Upper lobe of left lung (tissue), 6 donors: ENCODE measurements at places on chromosomes 12 and 14. TPM values are rescaled to one million over a fixed set of nuclear protein-coding genes. Genes with fewer than 3 reads are reported as not detected.

DNA sequence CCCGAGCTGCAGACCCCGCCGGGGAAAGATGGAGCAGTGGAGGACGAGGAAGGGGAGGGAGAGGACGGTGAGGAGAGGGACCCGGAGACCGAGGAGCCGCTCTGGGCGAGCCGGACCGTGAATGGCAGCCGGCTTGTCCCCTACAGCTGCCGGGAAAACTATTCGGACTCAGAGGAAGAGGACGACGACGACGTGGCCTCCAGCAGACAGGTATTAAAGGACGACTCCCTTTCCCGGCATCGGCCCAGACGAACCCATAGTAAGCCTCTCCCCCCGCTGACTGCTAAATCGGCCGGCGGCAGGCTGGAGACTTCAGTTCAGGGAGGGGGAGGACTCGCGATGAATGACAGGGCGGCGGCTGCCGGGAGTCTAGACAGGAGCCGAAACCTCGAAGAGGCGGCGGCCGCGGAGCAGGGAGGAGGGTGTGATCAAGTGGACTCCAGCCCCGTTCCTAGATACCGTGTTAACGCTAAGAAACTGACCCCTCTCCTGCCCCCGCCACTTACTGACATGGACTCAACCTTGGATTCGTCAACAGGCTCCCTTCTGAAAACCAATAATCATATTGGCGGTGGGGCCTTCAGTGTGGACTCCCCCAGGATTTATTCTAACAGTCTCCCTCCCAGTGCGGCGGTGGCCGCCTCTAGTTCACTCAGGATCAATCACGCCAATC lies 962 bp downstream of the LEMD3 start:
- peak; percentile 81 for DNase-seq

GRCh38 chr14:71714225-71714624 lies 218.0 kb upstream of the RGS6 start:
- DNase-seq = no peak

DNA sequence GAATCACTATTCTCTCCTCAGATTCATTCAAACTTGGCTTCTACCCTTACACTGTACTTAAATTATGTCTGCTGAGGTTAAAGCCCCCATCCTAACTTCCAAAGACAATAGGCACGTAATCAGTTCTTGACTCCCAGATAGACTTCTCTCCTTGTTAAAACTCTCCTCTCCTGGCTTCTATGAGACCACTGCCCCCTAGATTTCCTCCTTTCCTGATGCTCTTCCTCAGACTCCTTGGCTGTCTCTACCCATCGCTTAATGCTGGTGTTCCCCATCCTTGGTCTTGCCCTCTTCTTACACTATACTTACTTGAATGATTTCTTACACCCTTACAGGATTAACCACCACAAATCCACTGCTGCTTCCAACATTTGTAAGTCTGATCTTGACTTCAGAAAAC lies 32.8 kb downstream of the TC2N start:
- DNase-seq = no peak

Gene AQP6
- 0.33 TPM for total RNA-seq

Gene GPR162
- 10.6 TPM for total RNA-seq
